ENCODE measurements at places on chromosomes 1 and 21. TPM values are rescaled to one million over a fixed set of nuclear protein-coding genes. Genes with fewer than 3 reads are reported as not detected.

LGR6 gene
- total RNA-seq = not detected

SFN gene
- 4.3 TPM for total RNA-seq

CAPN8 gene
- total RNA-seq = not detected

CTSE gene
- total RNA-seq = not detected

SHISAL2A gene
- 8.9 TPM for total RNA-seq

SPATA46 gene
- not detected for total RNA-seq

GGPS1 gene
- total RNA-seq = 28.9 TPM

CYP2J2 gene
- total RNA-seq = 0.87 TPM

DIRAS3 gene
- total RNA-seq = not detected

CFAP126 gene
- total RNA-seq = not detected

CAMK2N1 gene
- 0.53 TPM for total RNA-seq

MXRA8 gene
- total RNA-seq = not detected

EPHB2 gene
- total RNA-seq = 0.04 TPM

PDZK1IP1 gene
- total RNA-seq = not detected

DMRTA2 gene
- total RNA-seq = not detected

GPR52 gene
- 3.3 TPM for total RNA-seq

OR2T33 gene
- total RNA-seq = not detected

ADCY10 gene
- total RNA-seq = 0.98 TPM

CD1E gene
- not detected for total RNA-seq

TOR1AIP1 gene
- 62.0 TPM for total RNA-seq

LYSMD1 gene
- 15.7 TPM for total RNA-seq

SLAMF9 gene
- total RNA-seq = not detected

TM2D1 gene
- total RNA-seq = 44.3 TPM

AMY1A gene
- total RNA-seq = not detected

HSPA13 gene
- 34.6 TPM for total RNA-seq

RNU1-2 gene
- total RNA-seq = 2,371 TPM

CD1C gene
- not detected for total RNA-seq

IVNS1ABP gene
- 215 TPM for total RNA-seq

CFAP141 gene
- total RNA-seq = not detected

PLA2G2F gene
- total RNA-seq = not detected

RORC gene
- 39.5 TPM for total RNA-seq

LCE3D gene
- total RNA-seq = not detected

ANXA9 gene
- total RNA-seq = 0.30 TPM

MMP23B gene
- 1.8 TPM for total RNA-seq

AGO1 gene
- 34.9 TPM for total RNA-seq

ANKRD35 gene
- 0.56 TPM for total RNA-seq

ZNF697 gene
- 0.06 TPM for total RNA-seq

PTGS2 gene
- 1.1 TPM for total RNA-seq

HAO2 gene
- not detected for total RNA-seq

UMODL1 gene
- total RNA-seq = 0.11 TPM

PM20D1 gene
- 0.32 TPM for total RNA-seq

GLMP gene
- total RNA-seq = 18.3 TPM

All from activated T-helper 17 cell treated with anti-CD3 and anti-CD28 coated beads, Interleukin-2, amount 50 U/mL, for 72 hours (primary cell).